ENCODE measurements at places on chromosomes 2 and 18.

DNA sequence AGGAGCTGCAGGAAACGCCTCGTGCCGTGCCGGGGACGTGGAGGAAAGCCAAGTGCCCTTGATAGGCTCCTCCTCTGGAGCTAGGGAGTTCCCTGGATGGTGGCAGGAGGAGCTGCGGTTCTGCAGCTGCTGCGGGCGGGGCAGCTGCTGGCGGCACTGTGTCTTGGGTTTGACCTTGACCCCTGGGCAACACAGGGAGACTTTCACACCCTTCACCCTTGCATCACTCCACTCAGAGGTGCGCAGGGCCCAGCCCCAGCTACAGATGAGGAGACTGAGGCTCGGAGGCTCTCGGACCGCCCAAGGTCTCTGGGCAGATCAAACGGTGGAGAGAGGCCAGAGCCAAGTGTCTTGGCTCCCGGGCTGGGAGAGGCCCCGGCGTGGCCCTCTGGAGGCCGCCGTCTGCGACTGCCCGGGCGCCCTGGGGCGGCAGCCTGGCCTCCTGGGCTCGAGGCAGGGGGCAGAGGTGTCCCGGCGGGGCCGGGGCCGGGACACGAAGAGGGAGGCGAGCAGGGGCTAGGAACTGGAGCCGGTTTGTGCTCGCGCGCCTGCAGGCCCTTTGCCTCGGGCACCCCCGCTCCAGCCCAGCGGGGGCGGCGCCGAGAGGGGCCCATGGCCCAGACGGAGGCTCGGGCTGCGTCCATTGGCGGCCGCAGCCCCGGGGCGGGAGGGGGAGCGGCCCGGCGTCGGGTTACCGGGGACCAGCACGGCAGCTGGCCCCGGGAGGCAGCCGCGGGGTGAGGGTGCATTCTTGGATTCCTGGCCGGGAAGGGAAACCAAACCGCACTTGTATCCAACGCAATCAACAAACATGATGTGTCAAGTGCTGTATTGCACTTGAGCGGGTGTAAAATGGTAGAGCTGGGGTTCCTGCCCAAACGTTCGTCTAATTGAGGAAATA lies 129.6 kb upstream of the SLC1A4 start:
- DNase-seq, result peak; percentile 70

- DNase-seq, result no peak
These were observed 11.9 kb upstream of the MSGN1 start for GRCh38 chr2:17804358-17804757.

GRCh38 chr2:47172156-47172921 lies 17.2 kb upstream of the STPG4 start:
- DNase-seq, result no peak

DNA sequence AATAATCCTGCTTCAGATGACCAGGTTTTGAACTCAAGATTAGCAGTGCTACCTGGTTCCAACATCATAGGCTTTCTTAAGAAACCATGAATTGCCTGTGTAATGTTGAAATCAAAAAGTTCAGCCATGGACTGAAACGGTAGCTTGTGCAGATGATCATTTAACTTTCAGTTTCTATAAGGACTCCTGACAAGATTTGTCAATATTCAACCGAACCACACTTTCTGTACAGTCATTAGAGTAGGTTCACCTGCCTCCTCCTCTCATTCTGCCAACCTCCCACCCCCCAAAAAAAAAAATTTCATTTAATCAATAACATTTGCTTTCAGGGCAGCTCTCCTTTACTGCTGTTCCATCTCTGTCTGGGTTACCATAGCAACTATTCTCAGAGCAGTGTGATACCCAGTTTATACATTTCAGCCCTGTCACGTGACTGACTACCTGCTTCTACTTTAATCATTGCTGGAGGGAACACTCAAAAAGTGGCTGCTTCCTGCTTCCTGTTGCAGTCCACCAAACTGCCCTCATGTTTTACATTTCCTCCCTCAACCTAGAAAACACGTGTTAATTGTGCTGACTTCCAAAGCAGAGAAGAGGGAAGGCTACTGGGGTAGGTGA lies 275.5 kb downstream of the SS18 start:
- no peak for DNase-seq

GRCh38 chr18:9366126-9366714 lies 31.6 kb downstream of the TWSG1 start:
- no peak for DNase-seq

GRCh38 chr18:62585274-62586150 lies 62.7 kb downstream of the ZCCHC2 start:
- DNase-seq, result no peak

GRCh38 chr2:85547089-85547858 lies 8.3 kb downstream of the MAT2A start:
- no peak for DNase-seq

- no peak for DNase-seq
These were observed 13.8 kb downstream of the RRM2 start for GRCh38 chr2:10136101-10136934.

GRCh38 chr2:45229411-45229810 lies 220.2 kb upstream of the SIX2 start:
- DNase-seq, result no peak

- no peak for DNase-seq
These were observed 15.0 kb downstream of the KANSL3 start for GRCh38 chr2:96623116-96623515.

DNA sequence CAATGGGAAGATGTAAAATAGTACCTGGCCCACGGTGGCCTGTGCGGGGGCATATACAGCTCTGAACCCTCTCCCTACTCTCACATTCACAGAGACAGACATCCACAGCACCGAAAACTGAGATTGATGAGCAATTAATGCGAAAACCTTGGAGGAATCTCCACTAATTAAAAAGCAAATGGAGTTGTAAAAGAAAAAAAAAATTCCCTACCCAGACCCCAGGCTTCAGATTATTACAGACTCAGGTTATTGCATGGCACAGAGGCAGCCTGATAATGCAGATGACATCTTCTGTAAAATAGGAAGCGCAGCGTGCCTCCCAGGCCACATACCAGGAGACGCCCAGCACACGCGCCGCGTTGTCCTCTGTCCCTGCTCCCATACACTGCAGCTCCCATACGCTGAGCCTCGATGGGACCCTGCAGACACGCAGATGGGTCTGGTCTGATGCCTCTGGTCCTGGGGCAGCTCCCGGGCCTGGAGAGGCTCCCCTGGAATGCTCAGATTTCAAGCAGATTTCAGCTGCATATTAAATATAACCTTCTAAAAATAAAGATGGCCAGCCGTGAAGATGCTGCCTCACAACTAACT lies 496.1 kb upstream of the MYT1L start:
- DNase-seq, result no peak

GRCh38 chr2:15844211-15844801 lies 96.0 kb upstream of the MYCN start:
- DNase-seq, result no peak

GRCh38 chr2:52445686-52446085 lies 1321.9 kb upstream of the CHAC2 start:
- DNase-seq, result no peak

GRCh38 chr2:234081970-234082822 lies 31.7 kb downstream of the SPP2 start:
- peak; percentile 26 for DNase-seq

DNA sequence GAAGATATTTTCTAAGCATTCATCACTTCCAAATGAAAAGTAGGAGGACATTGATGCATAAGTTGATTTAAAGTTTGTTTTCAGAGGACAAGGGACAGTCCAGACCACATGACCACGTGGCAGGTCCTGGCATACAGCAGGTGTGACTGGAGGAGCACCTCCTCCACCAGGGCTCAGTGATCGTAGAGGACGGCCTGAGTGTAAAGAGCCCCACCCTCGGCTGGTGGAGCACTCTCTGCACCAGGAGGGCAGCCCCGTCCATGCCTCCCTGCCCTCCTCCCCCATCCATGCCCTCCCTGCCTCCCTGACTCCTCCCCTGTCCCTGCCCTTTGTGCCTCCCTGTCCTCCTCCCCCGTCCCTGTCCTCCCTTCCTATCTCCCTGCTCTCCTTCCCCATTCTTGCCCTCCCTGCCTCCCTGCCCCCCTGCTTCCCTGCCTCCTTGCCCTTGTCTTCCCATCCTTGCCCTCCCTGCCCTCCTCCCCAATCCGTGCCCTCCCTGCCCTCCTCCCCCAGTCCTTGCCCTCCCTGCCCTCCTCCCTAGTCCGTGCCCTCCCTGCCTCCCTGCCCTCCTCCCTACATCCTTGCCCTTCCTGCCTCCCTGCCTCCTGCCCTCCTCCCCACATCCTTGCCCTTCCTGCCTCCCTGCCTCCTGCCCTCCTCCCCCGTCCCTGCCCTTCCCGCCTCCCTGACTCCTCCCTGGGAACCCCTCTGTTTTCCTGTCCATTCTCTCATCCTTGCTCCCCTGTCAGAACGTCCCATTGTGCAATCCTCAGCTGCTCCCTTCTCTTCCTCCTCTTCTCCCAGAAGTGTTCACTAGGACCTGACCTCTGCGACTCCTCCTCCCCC lies 47.9 kb downstream of the ANKMY1 start:
- no peak for DNase-seq

- DNase-seq, result no peak
These were observed 677 bp upstream of the TMEM178A start for GRCh38 chr2:39664888-39665591.

GRCh38 chr2:155498106-155498505 lies 799.6 kb downstream of the KCNJ3 start:
- DNase-seq, result no peak

GRCh38 chr2:58052978-58053377 lies 6.4 kb downstream of the VRK2 start:
- no peak for DNase-seq

GRCh38 chr2:241354668-241355658 lies 1.1 kb upstream of the FARP2 start:
- DNase-seq, result no peak

DNA sequence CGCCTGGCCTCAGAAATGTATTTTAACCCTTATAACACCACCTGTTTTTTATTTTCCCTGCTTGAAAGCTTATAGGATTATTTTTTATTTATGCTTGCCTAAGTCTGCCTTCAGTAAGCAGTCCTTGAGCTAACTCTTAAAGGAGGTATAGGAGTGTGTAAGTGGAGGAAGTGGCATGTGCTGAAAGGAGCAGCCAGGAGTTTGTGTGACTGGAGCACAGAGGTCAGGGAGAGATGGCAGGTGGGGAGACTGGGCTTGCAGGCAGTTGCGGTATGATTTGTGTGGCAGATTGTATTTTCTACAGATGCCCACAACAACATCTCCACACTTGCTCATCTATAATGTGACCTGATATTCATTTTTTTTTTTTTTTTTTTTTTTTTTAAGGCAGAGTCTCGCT lies 27.2 kb upstream of the PAIP2B start:
- DNase-seq, result no peak

DNA sequence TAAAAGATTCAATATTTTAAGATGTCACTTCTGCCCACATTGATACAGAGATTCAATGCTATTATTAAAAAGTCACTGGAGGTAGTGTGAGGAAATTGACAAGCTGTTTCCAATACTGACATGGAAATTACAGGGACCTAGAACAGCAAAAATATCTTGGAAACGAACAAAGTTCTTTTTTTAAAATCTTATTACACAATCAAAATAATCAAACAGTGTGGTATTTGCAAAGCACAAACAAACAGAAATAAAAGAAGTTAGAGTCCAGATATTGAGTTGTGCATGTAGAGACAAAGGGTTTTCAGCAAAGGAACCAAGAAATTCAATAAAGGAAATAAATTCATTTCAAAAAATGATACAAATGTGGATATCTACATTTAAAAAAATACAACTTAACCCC lies 369.6 kb downstream of the NCKAP5 start:
- no peak for DNase-seq

DNA sequence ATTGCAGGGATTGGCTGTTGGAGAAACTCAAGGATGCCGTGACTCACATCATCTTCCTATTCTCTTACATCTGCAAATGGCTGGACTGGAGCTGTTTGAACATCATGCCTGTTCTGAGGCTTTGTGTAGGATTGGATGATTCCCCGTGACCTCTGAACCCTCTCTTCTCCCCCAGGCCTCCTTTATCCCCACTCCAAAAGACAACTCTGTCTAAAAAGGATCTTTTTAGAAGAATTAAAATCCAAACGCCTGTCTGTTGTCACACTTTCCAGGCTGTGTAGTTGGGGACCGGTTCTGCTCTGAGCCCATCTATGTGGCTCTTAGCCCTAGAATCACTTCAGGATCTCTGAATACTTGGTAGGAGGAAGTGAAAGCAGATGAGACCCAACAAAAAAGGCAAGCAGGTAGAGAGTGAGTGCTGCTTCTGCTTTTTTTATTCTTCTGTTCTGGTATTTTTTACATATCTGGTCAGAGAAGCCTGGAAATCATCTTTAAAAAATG lies 565 bp downstream of the SP140 start:
- DNase-seq, result no peak

DNA sequence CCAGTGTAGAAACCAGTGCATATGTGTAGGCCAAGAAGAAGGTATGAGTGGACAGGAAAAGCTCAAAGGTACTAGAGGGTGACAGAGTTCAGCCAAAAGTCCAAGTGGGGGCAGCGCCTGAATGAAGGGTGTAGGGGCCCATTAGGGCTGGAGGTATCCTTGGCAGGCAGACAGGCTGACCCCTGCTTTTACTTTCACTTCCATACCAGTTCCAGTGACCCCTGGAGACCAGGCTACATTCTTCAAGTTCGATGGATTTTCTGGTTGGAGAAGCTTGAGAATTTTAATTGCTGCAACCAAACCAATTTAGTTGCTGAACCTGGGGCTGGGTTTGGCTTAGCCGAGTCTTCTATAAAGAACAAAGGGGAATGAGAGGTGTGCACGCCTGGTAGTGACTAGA lies 42.3 kb upstream of the MRPL33 start:
- DNase-seq, result no peak

DNA sequence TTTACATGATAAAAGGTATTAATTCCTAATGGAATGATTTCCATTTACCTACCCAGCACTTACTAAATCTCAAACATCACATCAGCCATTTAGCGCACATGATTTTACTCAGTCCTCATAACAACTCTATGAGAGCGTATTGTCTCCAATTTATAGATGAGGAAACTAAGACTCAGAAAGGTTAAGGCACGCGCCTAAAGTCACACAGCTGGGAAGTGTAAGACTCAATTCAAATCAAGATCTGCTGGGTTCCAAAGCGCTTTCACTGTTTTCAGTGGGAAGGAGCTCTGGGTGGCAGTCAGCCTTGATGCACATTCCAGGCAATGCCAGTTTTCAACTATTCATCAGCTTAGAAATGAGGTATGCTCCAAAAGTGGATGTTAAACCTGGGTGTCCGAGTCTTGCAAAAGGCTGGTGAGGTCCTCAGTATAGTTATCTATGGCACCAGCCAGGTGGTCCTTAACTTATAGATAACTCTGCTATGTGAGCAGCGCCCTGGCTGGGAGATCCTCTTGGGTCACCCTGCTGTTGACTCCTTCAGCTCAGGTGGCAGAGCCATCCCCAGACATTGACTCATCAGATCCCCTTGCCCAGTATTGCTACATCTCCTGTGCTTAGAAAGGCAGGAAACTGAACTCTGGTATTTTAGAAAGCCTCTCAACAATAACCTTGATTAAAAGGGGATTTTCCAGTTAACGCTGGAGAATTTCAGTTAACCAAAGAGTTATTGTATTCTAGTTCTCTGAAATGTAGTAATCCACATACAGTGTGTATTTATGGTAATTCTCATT lies 47.1 kb downstream of the SLC4A1AP start:
- DNase-seq, result no peak

- DNase-seq, result no peak
These were observed 133.5 kb downstream of the FAM124B start for GRCh38 chr2:224268441-224268840.

All from SHP77 treated with DMSO at 0.1 percent for 48 hours (cell line).